WTC11 (cell line): ENCODE measurements at places on chromosomes 7 and 10. TPM values are rescaled to one million over a fixed set of nuclear protein-coding genes. Genes with fewer than 3 reads are reported as not detected.

The KNDC1 gene
- 25.7 to 26.8 TPM (median 26.6 TPM) in 3 replicates for total RNA-seq

The PRLHR gene
- total RNA-seq, result not detected in 3 replicates

The ARHGEF35 gene
- 28.1 to 39.2 TPM (median 37.0 TPM) in 3 replicates for total RNA-seq

The CFTR gene
- 0.72 to 1.4 TPM (median 0.89 TPM) in 3 replicates for total RNA-seq

The PVRIG gene
- 0.37 to 0.55 TPM in 2 of 3 replicates, not detected in the other for total RNA-seq

The RBP4 gene
- 1.8 to 2.7 TPM (median 2.2 TPM) in 3 replicates for total RNA-seq

The CPA1 gene
- total RNA-seq, result 7.9 to 14.0 TPM (median 8.9 TPM) in 3 replicates

The CYP3A4 gene
- 0.32 to 0.50 TPM (median 0.33 TPM) in 3 replicates for total RNA-seq

The PFKP gene
- 127 to 156 TPM (median 150 TPM) in 3 replicates for total RNA-seq

The SMARCD3 gene
- total RNA-seq, result 5.8 to 9.0 TPM (median 5.9 TPM) in 3 replicates

The SFXN4 gene
- 23.8 to 25.9 TPM (median 24.0 TPM) in 3 replicates for total RNA-seq

The MRLN gene
- not detected in 3 replicates for total RNA-seq

The DDC gene
- not detected in 3 replicates for total RNA-seq

The PITX3 gene
- total RNA-seq, result 0.32 to 0.81 TPM (median 0.48 TPM) in 3 replicates

The IDE gene
- total RNA-seq, result 44.0 to 50.5 TPM (median 45.2 TPM) in 3 replicates

The AKR1C3 gene
- total RNA-seq, result 6.7 to 9.0 TPM (median 8.6 TPM) in 3 replicates

The SPOCK2 gene
- total RNA-seq, result 4.0 to 4.7 TPM (median 4.1 TPM) in 3 replicates

The STEAP4 gene
- total RNA-seq, result 0.09 to 0.18 TPM (median 0.17 TPM) in 3 replicates

The ING3 gene
- total RNA-seq, result 12.6 to 14.8 TPM (median 14.2 TPM) in 3 replicates

The MBLAC1 gene
- total RNA-seq, result 3.0 to 3.5 TPM (median 3.0 TPM) in 3 replicates

The NPY4R2 gene
- not detected in 3 replicates for total RNA-seq

The GPRIN2 gene
- total RNA-seq, result 17.5 to 22.5 TPM (median 20.9 TPM) in 3 replicates

The COL28A1 gene
- total RNA-seq, result 0.81 to 1.5 TPM (median 1.0 TPM) in 3 replicates

The HMX2 gene
- 0.59 to 1.7 TPM (median 1.4 TPM) in 3 replicates for total RNA-seq

The ABCB4 gene
- total RNA-seq, result 0.71 to 1.2 TPM (median 1.1 TPM) in 3 replicates

The LRRN3 gene
- 0.16 to 0.70 TPM (median 0.34 TPM) in 3 replicates for total RNA-seq

The CALML3 gene
- total RNA-seq, result not detected in 3 replicates

The LRRC27 gene
- total RNA-seq, result 4.0 to 4.6 TPM (median 4.4 TPM) in 3 replicates

The TCF7L2 gene
- total RNA-seq, result 44.5 to 51.4 TPM (median 51.1 TPM) in 3 replicates

The SNCG gene
- 8.4 to 14.3 TPM (median 12.0 TPM) in 3 replicates for total RNA-seq

The CCZ1B gene
- 31.9 to 44.9 TPM (median 39.9 TPM) in 3 replicates for total RNA-seq
